H1 (cell line): ENCODE measurements at places on chromosomes 6 and 20. TPM values are rescaled to one million over a fixed set of nuclear protein-coding genes. Genes with fewer than 3 reads are reported as not detected.

APOM gene
- polyA plus RNA-seq, result 9.2 and 12.0 TPM in 2 replicates

SLC22A16 gene
- not detected in 2 replicates for polyA plus RNA-seq

SMIM13 gene
- 1.4 and 1.7 TPM in 2 replicates for polyA plus RNA-seq

SUMO4 gene
- polyA plus RNA-seq, result 0.09 TPM in 1 of 2 replicates, not detected in the other

OXT gene
- polyA plus RNA-seq, result not detected in 2 replicates

DLK2 gene
- polyA plus RNA-seq, result 0.80 and 1.6 TPM in 2 replicates

SEMG1 gene
- polyA plus RNA-seq, result 0.64 and 3.0 TPM in 2 replicates

NRSN2 gene
- 33.3 and 41.9 TPM in 2 replicates for polyA plus RNA-seq

ABHD16B gene
- polyA plus RNA-seq, result 0.05 TPM in 1 of 2 replicates, not detected in the other

ENPP3 gene
- 0.11 TPM in 1 of 2 replicates, not detected in the other for polyA plus RNA-seq

RSPH3 gene
- polyA plus RNA-seq, result 0.58 and 0.60 TPM in 2 replicates
